SW480 (cell line): ENCODE measurements at places on chromosomes 2 and 18.
A peak's percentile ranks its signal among the peaks of the same experiment; 100 is the strongest.

DNA sequence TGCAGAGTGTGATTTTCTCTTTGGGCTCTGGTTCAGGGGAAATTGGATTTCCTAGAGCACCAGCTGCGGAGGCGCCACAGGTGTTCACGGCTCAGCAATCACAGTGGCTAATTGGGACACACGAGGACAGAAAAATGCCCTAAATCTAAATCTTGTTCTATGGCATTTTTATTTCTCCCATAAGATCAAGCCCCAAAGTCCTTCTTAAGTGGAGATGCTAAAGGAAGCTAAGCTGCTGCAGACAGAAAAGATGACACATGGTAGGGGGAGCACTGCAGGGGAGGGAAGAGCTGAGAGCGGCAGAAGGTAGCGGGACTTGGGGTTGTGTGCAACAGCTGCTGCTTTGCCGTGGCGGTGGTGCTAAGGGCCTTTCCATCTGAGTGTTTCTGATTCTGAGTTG, 280.6 kb downstream of the MYT1L start:
- DNase-seq: no peak

- no peak for DNase-seq
These were observed 304.9 kb downstream of the STK39 start for GRCh38 chr2:167942366-167943081.

DNA sequence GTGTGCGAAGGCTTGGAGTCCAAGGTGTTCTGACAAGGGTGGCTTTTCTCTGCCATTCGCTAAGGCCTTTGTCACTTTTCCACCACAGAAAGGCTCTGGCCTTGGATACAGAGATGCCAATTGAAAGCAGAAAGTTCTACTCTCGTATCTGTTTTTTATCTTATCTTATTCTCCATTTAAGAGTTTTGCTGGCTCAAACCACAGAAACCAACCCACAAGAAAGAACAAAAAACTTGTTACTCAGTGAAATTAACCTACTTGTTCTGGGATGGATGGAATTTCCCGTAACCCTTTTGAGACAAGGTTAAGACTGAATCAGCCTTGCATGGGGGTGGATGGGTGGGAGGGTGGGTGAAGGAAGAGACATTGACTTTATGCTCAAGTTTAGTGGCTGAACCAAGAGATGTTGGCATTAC, 221.7 kb downstream of the CDH20 start:
- no peak for DNase-seq

GRCh38 chr2:217978536-217979150, 24.2 kb downstream of the TNS1 start:
- peak; percentile 20 for DNase-seq

- DNase-seq: no peak
These were observed 55.4 kb downstream of the MAP4K3 start for GRCh38 chr2:39381653-39382052.

GRCh38 chr2:233062946-233063268, 2.8 kb downstream of the INPP5D start:
- DNase-seq: no peak

- DNase-seq: no peak
These were observed 146.5 kb upstream of the MMADHC start for GRCh38 chr2:149733936-149734685.

DNA sequence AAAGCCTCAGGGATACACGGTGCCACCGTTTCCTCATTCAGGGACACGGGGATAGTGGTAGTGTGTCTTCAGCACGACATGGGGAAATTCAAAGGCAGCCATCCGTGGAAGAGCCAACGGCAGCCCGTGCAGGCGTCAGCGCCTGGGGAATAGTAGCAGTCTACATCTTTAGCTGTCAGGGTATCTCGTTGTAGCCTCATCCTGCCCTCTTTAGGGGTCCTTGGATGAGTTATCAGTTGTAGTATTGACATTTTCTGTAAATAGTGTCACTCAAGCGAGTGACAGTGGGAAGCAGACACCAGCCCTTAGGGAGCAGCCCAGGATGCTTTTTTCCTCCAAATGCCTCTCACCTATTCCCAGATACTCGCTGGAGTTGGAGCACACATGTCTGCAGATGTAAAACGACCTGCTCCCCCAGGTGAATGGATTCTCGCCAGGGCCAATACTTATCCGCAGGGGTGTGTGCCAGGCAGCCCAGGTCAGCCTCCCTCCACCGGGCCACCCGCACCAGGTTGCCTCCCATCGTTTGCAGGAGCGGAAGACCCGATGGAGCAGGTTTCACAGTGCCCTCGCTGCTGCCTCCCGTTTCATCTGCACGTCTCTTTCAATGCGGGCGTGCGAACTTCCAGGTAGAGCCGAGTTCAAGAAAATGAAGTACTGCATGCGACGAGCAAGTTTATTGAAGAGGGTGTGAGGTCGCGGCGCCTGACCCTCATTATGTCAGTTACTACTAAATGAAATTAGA, 41.0 kb downstream of the AGAP1 start:
- no peak for DNase-seq

- DNase-seq: no peak
These were observed 199.4 kb downstream of the AGAP1 start for GRCh38 chr2:235693279-235693678.

DNA sequence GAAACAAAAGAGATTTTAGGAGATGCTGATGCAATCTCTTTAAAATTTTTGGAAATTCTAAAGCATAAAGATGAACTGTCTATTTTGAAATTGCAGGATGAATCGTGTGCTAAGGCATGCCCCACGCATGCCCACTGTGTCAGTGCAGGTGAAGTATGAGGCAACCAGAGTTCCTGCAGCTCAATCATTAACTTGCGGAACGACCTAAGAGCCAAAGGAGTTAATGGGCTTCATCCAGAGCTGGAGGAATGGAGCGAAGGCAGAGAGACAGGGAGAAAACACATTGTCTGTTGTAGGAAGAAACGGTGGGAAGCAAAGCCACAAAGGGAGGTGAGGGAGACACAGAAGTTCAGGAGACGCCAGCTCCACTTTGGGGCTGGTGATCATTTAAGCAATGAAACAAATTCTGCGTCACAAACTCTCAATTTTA, 265.2 kb downstream of the CCDC85A start:
- DNase-seq: peak; percentile 93

DNA sequence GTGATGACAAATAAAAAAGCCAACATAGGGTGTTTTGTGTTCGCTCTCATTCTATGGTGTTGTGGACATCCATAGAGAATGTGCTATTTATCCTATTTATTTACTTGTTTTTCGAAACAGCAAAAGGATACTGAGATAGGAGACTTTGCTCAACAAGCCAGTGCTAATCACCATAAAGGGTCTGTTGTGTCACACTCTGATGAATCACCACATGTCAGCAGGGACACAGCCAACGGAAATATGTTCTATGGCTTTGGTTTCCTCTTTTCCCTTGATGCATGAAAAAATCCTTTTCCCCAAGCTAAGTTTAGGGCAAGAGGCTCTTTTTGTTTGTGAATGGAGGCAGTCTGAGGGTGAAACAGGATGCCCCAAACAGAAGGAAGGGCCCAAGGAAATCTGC, 154.3 kb downstream of the RNF152 start:
- DNase-seq: no peak

DNA sequence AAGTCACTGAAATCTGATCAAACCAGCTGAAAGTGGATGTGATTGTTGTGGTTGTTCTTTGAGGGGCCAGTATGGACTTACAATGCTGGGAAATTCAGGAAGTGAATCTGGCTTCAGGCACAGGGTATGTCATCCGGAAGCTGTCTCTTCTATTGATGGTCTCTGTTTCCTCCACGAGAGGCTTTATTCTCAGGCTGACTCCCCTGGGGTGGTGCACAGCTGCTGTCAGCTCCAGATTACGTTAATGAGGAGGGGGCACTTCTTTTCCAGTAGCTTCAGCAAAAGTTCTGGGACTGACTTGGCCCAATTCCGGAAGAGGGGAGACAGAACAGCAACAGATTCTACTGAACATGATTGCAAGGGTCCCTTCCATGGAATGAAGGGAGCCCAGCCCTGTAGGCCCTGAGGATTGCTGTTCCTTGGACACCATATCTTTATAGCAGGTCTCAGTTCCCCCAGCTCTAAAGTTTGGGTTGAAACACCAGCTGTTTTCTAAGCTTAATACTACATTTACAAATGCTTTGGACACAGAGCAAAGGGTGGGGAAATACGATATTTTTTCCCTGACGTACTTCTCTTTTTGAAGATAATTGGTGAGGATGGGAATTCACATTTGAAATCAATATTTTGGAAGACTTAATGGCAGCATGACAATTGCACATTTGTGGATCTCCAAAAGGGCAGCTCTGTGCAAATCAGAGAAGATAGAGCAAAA, 400.9 kb downstream of the TSN start:
- no peak for DNase-seq

GRCh38 chr2:159176555-159176954, 109.9 kb downstream of the WDSUB1 start:
- DNase-seq: no peak

DNA sequence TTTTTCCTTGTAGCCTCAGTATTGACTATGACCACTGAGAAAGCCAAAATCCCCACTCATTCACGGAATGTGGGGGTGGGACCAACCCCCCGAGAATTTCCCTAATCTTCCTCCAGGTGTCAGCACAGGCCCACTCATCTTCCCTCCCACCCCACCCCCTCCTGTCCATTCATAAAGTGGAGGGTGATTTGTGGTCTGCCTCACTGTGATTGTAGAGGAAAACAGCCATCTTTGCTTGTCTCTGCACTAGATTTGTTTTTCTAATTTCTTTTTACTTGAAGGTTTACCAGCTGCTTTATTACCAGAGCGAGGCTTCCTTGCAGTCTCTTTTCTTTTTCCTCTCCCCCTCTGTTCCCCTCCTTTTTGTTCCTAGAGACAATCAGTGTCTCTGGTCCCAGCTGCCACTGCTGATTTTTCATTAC, 171.8 kb downstream of the ICOS start:
- DNase-seq: peak; percentile 44

- no peak for DNase-seq
These were observed 51.0 kb downstream of the MOGAT1 start for GRCh38 chr2:222722327-222722946.

- DNase-seq: no peak
These were observed 3.3 kb downstream of the PMAIP1 start for GRCh38 chr18:59902993-59903610.

DNA sequence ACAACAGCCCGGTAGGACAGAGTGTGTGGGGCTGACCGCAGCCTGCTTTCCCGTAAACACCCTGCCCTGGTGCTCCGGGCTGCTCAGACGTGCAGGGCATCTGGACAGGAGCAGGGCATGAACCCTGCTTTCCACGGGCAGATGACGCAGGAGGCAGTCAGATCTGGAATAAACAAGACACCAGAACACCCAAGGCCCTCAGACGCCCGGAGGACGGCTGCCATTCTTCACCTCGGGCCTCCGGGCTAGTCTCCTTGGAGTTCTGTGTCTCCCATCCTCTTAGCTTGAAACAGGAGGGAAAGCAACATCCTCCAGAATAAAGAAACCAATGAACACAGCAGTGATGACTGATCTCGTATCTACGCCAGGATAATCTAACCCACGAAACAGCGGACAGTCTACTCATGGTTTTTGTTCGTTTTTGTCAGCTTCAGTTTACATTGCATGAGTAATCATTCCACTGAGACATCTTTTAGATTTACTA, 7.3 kb downstream of the PXDN start:
- DNase-seq: no peak

- no peak for DNase-seq
These were observed 35.6 kb downstream of the WIPF1 start for GRCh38 chr2:174561972-174562370.

DNA sequence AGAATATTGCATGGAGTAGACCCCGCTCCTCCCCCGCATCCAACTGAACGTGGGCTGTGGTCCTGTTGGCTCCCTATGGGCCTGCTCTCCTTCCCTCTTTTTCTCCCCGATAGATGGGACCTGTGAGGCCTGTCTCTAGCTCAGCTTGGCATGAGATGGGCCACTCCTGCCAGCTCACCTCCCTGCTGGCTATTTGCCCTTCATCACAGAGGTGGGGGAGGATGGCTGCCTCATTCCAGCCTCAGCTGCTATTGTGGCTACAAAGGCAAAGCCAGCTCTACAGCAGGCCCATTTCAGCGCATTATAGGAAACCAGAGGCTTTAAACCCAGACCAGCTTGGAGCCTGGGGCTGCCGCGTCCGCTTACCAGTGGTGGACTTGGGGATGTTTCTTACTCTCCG, 313.9 kb downstream of the GBX2 start:
- no peak for DNase-seq

GRCh38 chr18:58443671-58444070, 185.2 kb downstream of the ALPK2 start:
- no peak for DNase-seq

DNA sequence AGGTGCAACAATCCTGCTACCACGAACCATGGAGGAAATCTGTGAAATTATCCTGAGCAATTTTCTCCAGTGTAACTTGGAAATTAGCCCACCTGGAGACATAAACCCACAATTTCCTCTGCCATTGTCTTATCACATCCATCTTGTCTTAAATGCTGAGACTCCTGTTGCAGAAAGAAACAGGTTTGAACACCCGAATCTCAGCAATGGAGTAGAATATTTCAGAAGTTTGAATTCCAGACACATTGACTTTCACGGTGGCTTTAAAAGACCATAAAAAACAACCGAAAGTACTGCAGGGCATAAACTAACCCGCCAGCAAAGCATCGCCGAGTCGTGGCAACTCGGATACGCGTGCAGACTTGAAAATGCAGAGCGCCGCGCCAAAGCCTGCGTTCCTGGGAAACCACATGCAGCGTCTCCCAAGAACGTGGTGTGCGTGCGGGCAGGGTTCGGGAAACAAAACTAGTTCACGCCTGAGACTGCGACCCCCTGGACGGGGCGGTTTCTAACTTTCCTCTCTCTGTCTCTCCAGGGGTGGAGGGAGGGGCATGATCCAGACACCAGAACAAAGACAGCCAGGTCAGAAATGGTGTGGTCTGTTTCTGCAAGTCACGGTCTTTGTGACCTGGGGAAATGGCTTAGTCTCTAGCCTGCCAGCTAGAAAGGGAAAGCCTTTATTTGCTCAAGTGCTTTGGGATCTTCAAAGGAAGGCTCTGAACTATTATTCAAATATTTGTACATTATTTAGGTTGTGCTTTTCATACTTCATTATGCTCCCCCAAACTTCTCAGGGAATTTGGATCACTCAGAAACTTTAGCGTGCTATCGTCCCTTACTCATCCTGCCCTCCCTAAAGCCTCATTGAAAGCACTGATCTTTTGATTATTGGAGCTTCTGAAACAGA, 26.9 kb upstream of the KCTD1 start:
- DNase-seq: no peak

- DNase-seq: no peak
These were observed 826.4 kb downstream of the SOCS6 start for GRCh38 chr18:71115261-71115660.

DNA sequence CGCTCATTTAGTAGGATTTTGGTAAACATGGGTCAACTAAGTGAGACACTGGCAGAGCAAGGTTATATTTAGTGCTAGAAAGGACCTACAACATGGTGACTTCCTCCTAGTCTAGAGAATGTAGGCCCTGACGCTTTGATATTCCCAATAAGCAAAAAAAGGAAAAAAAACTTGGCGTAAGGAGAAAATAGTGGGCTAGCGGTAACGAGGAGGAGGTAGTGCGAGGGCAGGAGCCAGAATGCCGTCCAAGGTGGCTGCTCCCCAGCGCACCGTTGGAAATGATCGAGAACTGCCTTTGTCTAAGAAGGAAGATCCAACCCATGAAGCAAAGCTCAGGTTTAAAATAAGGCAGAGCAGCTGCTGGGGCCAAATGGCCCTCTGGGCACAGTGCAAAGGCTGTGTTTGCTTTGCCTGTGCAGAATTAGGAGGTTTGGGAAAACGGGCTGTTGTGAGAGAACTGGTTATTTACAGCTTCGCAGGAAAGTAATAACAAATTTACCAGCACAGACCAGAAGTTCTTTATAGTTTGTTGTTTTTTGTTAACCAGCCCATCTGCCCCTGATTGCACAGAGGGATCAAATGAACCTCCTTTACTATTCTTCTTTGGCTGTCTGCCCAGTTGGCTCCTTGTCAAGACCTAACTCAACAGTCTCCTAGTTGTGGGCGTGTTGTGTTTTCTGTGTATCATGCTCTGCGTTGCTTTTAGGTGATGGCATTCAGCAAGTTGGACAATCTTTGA, 86.6 kb downstream of the ITGB1BP1 start:
- DNase-seq: peak; percentile 41
